ENCODE measurements at places on chromosomes 12 and 14. TPM values are rescaled to one million over a fixed set of nuclear protein-coding genes. Genes with fewer than 3 reads are reported as not detected.

Gene REM2
- 0.33 TPM for total RNA-seq

Gene IFNG-AS1
- total RNA-seq, result not detected

DNA sequence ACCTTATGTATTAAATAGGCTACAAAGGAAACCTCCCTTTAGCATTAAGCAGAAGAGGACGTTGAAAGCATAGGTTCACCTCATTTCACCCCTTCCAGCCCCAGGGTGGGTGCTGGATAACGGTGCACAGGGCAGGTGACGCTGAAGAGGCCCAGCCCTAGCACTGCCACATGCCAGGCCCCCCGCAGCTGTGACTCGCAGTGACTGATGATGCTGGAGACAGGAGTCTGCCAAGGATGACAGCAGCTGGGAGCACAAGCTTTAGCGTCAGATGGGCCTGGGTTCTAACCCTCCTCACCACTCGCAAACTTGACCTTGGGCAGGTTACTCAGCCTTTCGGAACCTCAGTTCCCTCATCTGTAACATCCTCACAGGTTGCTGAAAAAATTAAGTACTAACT is 76.7 kb downstream of the TBK1 start:
- no peak overlapping the region for H3K4me3 ChIP-seq
- peaks cover 2% of the 10 kb centered on the region for H3K27me3 ChIP-seq
- H3K36me3 ChIP-seq, result no peaks in the 10 kb centered on the region
- no peak overlapping the region for H3K27ac ChIP-seq
- no peak for DNase-seq

Gene CYP27B1
- 12.7 TPM for total RNA-seq

DNA sequence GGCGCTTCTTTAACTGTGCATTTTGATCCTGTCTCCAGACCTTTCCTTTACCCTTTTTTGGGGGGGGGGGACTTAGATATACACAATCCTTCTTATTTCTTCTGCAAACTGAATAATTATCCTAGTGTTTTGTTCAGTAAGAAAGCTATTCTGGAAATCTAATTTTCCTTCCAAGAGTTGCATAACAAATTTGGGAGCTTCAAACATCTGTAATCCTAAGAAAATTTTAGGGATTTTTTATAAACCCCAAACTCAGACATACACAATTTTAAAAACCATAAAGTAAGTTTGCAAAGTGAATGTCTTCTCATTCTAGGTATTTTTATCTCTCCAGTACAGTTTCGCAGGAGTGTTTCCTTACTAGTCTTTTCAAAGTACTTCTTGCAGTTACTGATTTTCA is 182.7 kb upstream of the E2F7 start:
- H3K4me1 ChIP-seq, result no peaks in the 10 kb centered on the region
- no peak overlapping the region for H3K4me3 ChIP-seq
- DNase-seq, result no peak
- no peaks in the 10 kb centered on the region for H3K27me3 ChIP-seq
- H3K36me3 ChIP-seq, result no peaks in the 10 kb centered on the region
- no peak overlapping the region for H3K27ac ChIP-seq

Gene IL26
- 7.7 TPM for total RNA-seq

GRCh38 chr12:108605000-108605689 is 7.3 kb upstream of the TMEM119 start:
- H3K27ac ChIP-seq, result peak overlapping the region; percentile 66
- no peak overlapping the region for H3K4me3 ChIP-seq
- no peaks in the 10 kb centered on the region for H3K4me1 ChIP-seq
- DNase-seq, result no peak

GRCh38 chr14:81427348-81428058 is 27.4 kb upstream of the STON2 start:
- no peaks in the 10 kb centered on the region for H3K36me3 ChIP-seq
- H3K4me1 ChIP-seq, result no peaks in the 10 kb centered on the region
- peaks cover 25% of the 10 kb centered on the region for H3K27me3 ChIP-seq
- no peak overlapping the region for H3K27ac ChIP-seq
- no peak overlapping the region for H3K4me3 ChIP-seq
- DNase-seq, result no peak

DNA sequence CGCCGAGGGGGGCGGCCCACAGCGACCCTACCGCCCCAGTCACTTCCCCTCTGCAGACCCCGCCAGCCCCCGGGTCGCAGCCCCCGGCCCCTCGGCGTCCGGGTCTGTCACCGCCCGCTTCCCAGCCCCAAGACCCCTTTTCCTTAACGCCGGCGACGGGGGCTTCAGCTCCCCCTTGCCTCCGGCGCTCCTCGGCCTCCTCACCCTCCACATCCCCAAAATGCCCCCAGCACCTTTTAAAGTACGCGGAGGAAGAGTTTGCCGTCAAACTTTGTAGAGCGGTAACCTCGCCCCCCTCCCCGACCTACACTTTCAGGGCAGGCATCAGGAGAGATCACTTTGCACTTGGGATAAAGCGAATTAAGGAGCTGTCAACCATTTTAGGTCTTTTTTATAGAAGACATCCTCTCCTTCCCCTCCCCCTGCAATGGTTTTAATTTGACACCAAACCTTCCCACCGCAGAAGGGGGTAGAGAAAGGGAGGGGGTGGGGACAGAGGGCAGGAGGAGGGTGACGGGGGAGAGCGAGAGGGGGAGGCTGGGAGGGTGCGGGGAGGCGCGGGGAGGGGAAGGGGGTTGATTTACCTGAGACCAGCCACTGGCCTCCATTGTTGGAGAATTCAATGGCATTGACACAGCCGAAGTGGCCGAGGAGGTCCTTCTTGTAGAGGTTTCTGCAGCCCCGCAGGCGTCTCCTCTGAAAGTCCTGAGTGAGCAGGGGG is 578 bp downstream of the DCAF5 start:
- peak overlapping the region; percentile 81 for H3K4me3 ChIP-seq
- peaks cover 26% of the 10 kb centered on the region for H3K27me3 ChIP-seq
- H3K4me1 ChIP-seq, result peaks cover 32% of the 10 kb centered on the region
- H3K27ac ChIP-seq, result peak overlapping the region; percentile 94
- peaks cover 18% of the 10 kb centered on the region for H3K36me3 ChIP-seq
- DNase-seq, result no peak

DNA sequence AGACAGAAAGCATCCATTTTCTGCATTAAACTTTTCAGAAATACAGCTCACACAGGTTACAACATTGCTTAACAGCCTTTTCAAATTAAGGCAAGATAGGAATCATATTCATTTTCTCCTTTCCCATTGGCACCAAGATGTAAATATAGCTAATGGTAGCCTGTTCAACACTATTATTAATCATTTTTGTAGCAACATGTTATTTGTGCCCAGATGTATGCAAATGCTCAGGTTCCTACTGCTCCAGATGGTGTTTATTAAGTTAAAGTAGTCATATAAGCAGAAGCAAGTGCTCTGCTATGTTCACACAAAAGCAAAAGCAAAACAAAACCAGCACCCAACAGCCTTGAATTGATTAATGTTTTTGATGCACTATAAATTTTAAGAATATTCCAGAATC is 1110.6 kb downstream of the SLC6A15 start:
- DNase-seq, result no peak
- no peak overlapping the region for H3K27ac ChIP-seq
- no peaks in the 10 kb centered on the region for H3K4me1 ChIP-seq
- no peaks in the 10 kb centered on the region for H3K27me3 ChIP-seq
- no peak overlapping the region for H3K4me3 ChIP-seq

DNA sequence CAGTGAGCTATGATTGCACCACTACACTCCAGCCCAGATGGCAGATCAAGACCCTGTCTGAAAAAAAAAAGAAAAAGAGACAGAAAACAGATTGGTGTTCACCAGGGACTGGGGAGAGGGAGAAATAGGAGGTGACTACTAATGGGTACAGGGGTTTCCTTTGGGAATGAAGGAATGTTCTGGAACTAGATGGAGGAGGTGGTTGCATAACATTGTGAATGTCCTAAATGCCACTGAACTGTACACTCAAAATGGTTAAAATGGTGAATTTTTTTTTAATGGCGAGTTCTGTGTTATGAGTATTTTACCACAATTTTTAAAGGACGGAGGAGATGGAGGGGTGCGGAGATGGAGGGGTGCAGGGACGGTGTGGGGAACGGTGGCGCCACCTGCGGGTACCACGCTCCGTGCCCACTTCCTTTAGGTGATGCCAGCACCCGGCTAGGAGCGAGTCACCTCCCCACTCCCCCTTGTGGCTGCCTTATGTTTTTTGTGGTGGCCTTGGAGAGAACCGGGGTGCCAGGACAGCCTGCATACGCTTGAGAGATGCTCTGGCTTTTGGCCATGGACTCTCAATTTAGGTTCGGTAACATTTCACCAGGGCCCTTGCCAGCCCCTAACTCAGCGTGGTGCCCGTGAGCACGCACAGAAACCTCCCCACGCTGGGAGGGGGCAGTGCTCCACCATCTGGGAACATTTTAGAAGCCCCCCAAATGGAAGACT is 16.1 kb downstream of the UBC start:
- peak overlapping the region; percentile 6 for H3K4me3 ChIP-seq
- DNase-seq, result peak; percentile 86
- peaks cover 2% of the 10 kb centered on the region for H3K36me3 ChIP-seq

DNA sequence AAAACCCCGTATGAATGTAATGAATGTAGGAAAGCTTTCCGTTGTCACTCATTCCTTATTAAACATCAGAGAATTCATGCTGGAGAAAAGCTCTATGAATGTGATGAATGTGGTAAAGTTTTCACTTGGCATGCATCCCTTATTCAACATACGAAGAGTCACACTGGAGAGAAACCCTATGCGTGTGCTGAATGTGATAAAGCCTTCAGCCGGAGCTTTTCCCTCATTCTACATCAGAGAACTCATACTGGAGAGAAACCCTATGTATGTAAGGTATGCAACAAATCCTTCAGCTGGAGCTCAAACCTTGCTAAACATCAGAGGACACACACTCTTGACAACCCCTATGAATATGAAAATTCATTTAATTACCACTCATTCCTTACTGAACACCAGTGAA is 23.8 kb downstream of the ZNF891 start:
- no peaks in the 10 kb centered on the region for H3K4me1 ChIP-seq
- no peak for DNase-seq
- no peaks in the 10 kb centered on the region for H3K27me3 ChIP-seq
- H3K4me3 ChIP-seq, result no peak overlapping the region

Gene C1S
- total RNA-seq, result 2.6 TPM

Gene RTL1
- total RNA-seq, result not detected

Gene PRIMA1
- total RNA-seq, result not detected

Gene DPY19L2
- total RNA-seq, result 0.61 TPM

Gene TSPAN31
- 19.2 TPM for total RNA-seq

DNA sequence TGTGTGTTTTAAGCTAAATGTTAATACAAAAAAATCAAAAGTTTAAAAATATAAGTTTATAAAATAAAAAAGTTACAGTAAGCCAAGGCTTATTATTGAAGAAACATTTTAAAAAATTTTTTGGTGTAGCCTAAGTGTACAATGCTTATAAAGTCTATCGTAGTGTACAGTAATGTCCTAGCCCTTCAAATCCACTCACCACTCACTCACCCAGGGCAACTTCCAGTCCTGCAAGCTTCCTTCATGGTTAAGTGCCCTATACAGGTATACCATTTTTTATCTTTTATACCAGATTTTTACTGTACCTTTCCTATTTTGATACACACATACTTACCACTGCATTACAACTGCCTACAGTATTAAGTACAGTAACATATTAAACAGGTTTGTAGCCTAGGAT is 11.9 kb downstream of the UBE2N start:
- no peak for DNase-seq
- no peak overlapping the region for H3K27ac ChIP-seq
- peaks cover 45% of the 10 kb centered on the region for H3K4me1 ChIP-seq
- H3K27me3 ChIP-seq, result no peaks in the 10 kb centered on the region
- no peak overlapping the region for H3K4me3 ChIP-seq

DNA sequence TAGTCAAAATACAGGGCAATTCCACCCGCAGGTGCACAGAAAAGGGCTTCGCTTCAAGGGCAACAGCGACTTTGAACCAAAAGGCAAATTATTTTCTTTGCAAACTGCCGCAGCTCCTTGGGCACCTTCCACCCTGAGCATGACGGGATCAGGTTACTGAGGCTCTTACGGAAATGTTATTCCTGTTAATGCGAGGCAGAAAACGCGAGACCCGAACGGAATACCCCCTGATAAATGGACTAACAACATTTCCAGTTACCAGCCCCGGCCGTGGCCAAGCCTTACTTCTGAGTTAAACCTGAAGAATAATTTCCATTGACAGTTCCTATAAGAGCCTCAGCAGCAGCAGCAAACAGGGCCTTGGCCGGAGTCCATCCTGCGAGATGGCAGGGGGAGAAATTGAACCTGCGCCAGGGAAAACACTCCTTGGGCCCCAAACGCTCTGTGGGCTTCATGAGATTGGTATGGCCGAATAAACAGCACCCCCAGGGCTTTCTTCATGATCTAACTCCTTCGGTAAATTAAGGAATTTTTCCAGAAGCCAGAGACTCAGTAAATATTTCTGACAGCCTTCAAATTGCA is 70.0 kb upstream of the DICER1 start:
- no peak overlapping the region for H3K4me3 ChIP-seq
- no peak for DNase-seq
- H3K4me1 ChIP-seq, result no peaks in the 10 kb centered on the region
- H3K36me3 ChIP-seq, result no peaks in the 10 kb centered on the region
- H3K27ac ChIP-seq, result no peak overlapping the region
- H3K27me3 ChIP-seq, result peaks cover 6% of the 10 kb centered on the region

- no peaks in the 10 kb centered on the region for H3K4me1 ChIP-seq
- H3K4me3 ChIP-seq, result no peak overlapping the region
- no peak overlapping the region for H3K27ac ChIP-seq
- DNase-seq, result no peak
- peaks cover 30% of the 10 kb centered on the region for H3K27me3 ChIP-seq
These were observed 375.9 kb downstream of the TMEM121 start for GRCh38 chr14:105902131-105902898.

DNA sequence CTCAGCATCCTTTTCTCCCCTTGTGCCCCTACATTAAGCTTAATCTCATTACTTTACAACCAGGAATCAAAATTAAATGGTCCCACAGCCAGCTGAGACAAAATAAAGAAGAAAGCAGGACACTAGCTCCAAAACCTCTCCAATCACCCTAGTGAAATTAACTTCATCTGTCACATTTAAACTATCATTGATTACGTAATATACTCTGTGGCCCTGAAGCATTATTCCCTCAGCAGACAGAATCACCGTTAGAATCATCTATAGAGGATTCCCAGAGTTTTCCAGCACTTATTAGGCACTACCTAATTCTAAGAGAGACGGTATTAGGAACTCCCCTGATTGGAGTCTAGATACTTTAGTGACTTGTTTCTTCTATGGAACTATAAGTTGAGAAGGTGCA is at the start of gene OR4K17:
Gene OR4K17, plus strand, starts transcription at position 302 of the 400 bp plus-strand sequence. CDS start 6,761 bp downstream, outside the sequence.
- DNase-seq, result no peak
- H3K4me3 ChIP-seq, result no peak within 1 kb of the TSS
- no peaks in the 10 kb centered on the region for H3K36me3 ChIP-seq
- no peak within 1 kb of the TSS for H3K27ac ChIP-seq
- H3K4me1 ChIP-seq, result no peaks in the 10 kb centered on the region

Gene SSPN
- not detected for total RNA-seq

Measured in activated CD4-positive, alpha-beta T cell treated with anti-CD3 and anti-CD28 coated beads, Interleukin-2, amount 10 ng/mL, durations not matched to agents 24 days and 14 days (primary cell).